ENCODE measurements at places on chromosomes 2 and 18. TPM values are rescaled to one million over a fixed set of nuclear protein-coding genes. Genes with fewer than 3 reads are reported as not detected.

- no peak for DNase-seq
Observed at GRCh38 chr2:148508878-148509287, 135.7 kb upstream of the EPC2 start.

GRCh38 chr2:12352889-12353288, 363.8 kb upstream of the TRIB2 start:
- no peak for DNase-seq

The SPHKAP gene
- not detected for total RNA-seq

DNA sequence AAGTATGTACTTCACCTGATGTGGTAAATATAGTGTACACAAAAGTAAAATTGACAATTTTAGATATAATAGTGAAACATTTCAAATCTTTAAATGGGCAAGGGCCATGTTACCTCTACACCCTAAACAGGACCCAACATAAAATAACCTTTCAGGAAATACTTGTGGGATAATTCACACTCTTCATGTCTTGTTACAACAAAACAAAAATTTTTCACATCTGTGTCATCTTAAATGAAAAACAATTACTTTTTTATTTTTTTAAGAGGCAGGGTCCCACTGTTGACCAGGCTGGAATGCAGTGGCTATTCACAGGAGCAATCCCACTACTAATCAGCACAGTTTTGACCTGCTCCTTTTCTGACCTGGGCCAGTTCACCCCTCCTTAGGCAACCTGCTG, 42.1 kb downstream of the SRBD1 start:
- DNase-seq = peak; percentile 47

GRCh38 chr2:108449410-108450130, 564 bp downstream of the GCC2 start:
- peak; percentile 48 for DNase-seq

DNA sequence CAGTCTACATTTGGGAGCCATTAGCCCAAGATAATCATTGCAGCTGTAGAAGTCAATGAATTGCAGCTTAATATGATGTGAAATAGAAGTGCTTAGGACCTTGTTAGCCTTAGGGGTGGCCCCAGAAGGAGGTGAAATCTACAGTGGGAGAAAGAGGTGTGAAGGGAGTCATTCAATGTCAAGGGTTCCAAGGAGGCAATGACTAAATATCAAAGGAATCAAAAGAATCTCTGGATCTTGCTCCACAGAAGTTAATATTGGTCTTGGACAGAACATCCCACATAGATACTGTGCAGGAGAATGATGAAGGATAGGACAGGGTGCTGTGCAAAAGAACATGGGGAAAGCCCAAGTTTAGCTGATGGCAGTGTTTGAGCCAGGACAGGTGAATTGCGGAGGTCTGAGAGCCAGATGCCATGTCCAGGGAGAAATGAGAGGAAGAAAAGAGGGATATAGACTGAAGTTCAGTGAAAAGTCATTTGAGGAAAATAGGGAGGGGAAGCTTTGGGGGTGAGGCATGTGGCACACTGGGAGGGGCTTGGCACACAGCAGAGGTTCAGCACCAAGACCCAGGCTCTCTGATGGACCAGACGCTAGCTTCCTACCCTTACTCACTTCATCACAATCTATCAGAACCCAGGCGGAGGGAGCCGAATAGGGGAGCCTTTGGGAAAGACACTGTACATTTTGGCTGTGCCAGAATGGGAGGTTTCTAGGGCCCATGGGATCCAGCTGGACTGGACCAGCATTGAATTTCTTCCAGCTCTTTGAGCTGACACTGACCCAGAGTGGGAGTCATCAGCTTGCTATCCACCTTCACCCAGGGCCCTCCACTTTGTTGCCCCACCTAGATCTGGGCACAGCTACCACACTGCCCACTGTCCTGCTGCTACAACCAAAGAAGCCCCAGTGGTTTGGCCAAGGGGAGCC, 2.2 kb downstream of the IL1F10 start:
- peak; percentile 35 for DNase-seq

GRCh38 chr2:148130581-148130980, 109.7 kb downstream of the MBD5 start:
- peak; percentile 37 for DNase-seq

Measured in M059J (cell line).